ENCODE measurements at places on chromosomes 12 and 14. TPM values are rescaled to one million over a fixed set of nuclear protein-coding genes. Genes with fewer than 3 reads are reported as not detected.
A peak's percentile ranks its signal among the peaks of the same experiment; 100 is the strongest.

MIS18BP1 gene
- 58.9 TPM for total RNA-seq

VRTN gene
- not detected for total RNA-seq

TPH2 gene
- total RNA-seq, result 0.23 TPM

KDM5A gene
- total RNA-seq, result 58.8 TPM

ADCY4 gene
- 0.49 TPM for total RNA-seq

RFLNA gene
- total RNA-seq, result 2.1 TPM

GRCh38 chr14:51972566-51972965 is 16.8 kb upstream of the RTRAF start:
- DNase-seq, result no peak
- H3K27me3 ChIP-seq, result no peaks in the 10 kb centered on the region
- H3K4me1 ChIP-seq, result peaks cover 30% of the 10 kb centered on the region
- peak overlapping the region; percentile 48 for H3K27ac ChIP-seq
- H3K36me3 ChIP-seq, result peaks cover 26% of the 10 kb centered on the region

- H3K4me1 ChIP-seq, result no peaks in the 10 kb centered on the region
- H3K27me3 ChIP-seq, result no peaks in the 10 kb centered on the region
- no peak for DNase-seq
- no peak overlapping the region for H3K27ac ChIP-seq
- no peak overlapping the region for H3K4me3 ChIP-seq
Measured at GRCh38 chr12:132812631-132813305, 15.9 kb downstream of the GOLGA3 start.

GRCh38 chr14:33584697-33585096 is 366.2 kb downstream of the EGLN3 start:
- H3K27me3 ChIP-seq, result no peaks in the 10 kb centered on the region
- H3K4me3 ChIP-seq, result no peak overlapping the region
- DNase-seq, result no peak
- no peaks in the 10 kb centered on the region for H3K36me3 ChIP-seq
- no peak overlapping the region for H3K27ac ChIP-seq

DNA sequence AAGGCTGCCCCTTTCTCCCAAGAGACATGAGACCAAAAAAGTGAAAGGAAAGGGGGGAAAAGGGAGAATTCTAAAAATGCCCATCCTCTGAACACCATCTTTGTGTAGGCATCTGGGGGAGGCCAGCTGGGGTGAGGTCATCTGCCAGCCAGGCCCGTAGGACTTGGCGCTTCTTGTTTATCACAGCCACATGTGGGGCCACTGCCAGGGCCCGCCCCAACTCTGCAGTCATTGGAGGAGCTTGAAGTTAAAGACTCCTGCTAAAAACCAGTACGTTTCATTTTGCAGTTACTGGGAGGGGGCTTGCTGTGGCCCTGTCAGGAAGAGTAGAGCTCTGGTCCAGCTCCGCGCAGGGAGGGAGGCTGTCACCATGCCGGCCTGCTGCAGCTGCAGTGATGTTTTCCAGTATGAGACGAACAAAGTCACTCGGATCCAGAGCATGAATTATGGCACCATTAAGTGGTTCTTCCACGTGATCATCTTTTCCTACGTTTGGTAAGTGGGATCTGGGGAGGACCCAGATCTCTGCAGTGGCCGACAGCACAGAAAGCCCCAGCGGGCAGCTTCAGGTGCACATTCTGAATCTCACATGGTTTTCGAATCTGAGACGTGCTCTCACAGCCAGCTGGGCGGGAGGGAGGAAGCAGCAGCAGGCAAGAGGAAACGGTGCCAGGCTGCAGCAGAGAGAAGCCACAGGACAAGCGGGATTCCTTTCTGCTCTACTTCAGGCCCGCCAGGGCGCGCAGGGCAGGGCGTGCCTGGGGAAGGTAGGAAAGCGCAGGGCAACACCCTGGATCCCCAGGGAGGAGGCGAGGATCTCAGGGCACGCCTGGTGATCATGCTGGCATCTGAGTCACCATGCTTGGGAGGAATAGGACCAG is at the start of gene P2RX7:
P2RX7 (plus strand) TSS at position 276 of the 881 bp plus-strand sequence; CDS start at position 371, 95 bp downstream.
- no peak within 1 kb of the TSS for H3K27ac ChIP-seq
- peaks cover 6% of the 10 kb centered on the region for H3K27me3 ChIP-seq
- no peaks in the 10 kb centered on the region for H3K36me3 ChIP-seq
- H3K4me3 ChIP-seq, result no peak within 1 kb of the TSS
- no peak for DNase-seq

- peak overlapping the region; percentile 40 for H3K27ac ChIP-seq
- peaks cover 4% of the 10 kb centered on the region for H3K36me3 ChIP-seq
- no peaks in the 10 kb centered on the region for H3K27me3 ChIP-seq
- H3K4me1 ChIP-seq, result peaks cover 19% of the 10 kb centered on the region
Measured at GRCh38 chr12:510071-510825, 50.5 kb downstream of the B4GALNT3 start.

DNA sequence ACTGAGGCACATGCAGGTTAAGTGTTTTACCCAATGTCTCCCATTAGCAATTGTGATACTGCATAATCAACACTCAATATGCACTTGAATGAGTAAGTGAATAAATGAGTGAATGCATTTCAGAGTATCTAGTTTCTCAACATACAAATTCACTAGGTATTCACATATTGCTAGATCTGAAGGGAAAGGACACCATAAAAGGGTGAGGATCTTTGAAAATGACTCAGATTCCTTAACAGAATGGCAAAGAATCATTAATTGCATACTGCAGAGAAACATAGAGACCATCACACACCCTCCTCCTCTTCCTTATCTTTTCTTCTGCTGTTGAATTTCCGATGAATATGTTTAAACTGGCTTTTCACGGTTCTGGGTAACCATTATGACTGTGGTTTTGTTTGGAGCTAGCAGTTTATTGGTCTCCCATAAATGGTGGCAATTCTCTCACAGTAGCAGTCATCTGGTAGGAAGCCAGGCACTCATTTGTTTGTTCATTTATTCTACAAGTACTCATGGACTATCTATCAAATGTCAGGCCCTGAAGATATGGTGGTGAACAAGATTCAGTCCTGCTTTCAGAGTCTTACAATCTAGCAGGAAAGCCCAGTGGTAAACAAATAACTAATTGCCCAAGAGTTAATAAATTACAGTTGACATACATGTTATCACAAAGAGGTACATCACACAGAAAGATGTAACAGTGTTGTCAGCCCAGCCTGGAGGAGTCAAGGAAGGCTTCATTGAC is 70.2 kb downstream of the LLPH start:
- no peaks in the 10 kb centered on the region for H3K27me3 ChIP-seq
- no peak for DNase-seq
- no peak overlapping the region for H3K27ac ChIP-seq

DNA sequence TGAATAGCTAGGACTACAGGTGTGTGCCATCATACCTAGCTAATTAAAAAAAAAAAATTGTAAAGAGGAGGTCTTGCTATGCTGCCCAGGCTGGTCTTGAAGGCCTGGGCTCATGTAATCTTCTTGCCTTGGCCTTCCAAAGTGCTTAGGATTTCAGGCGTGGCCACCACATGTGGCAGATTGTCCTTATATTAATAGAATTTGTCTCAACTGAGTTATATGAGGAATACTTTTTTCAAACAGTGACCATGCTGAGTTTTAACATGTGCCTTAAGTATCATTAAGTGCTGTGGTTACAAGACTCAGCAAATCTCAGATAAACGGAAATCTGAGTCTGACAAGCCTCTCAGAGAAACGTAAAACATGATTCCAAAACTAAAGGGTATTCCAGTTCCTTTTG is 83.2 kb upstream of the FERMT2 start:
- DNase-seq, result no peak
- no peaks in the 10 kb centered on the region for H3K27me3 ChIP-seq
- H3K27ac ChIP-seq, result no peak overlapping the region
- H3K4me1 ChIP-seq, result no peaks in the 10 kb centered on the region

GRCh38 chr12:28814246-28814645 is 334.8 kb upstream of the FAR2 start:
- no peak overlapping the region for H3K4me3 ChIP-seq
- H3K27me3 ChIP-seq, result no peaks in the 10 kb centered on the region
- no peaks in the 10 kb centered on the region for H3K4me1 ChIP-seq
- no peak overlapping the region for H3K27ac ChIP-seq

DNA sequence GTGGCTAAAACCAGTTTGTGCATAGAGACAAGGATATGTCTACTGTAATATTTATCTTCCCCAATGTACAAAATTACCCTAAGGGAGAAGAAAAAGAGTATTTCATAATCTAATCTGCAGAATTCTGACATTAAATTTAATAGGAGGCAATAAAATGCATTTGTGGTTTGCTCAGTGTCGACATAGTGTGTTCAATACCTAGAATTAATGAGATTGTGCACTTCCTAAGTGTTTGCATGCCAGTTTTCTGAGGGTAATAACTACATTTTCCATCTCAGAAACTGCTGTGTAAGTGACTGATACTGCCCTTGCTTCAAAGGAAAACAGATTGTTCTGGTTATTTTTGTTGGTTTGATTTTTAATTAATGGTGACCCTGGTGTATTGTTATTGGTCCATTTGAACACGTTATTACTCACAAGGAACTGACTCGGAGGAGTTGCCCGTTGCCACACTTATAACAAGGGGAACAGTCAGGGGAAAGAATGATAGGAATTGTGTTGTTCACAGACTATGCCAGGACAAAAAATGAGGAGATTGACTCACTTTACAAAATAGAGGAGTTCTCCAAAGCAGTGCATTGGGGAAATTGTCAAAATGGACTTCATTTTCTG is 960.3 kb upstream of the TMEM132C start:
- H3K4me3 ChIP-seq, result no peak overlapping the region
- no peaks in the 10 kb centered on the region for H3K36me3 ChIP-seq
- H3K27me3 ChIP-seq, result peaks cover 12% of the 10 kb centered on the region
- no peak for DNase-seq
- peaks cover 9% of the 10 kb centered on the region for H3K4me1 ChIP-seq

DNA sequence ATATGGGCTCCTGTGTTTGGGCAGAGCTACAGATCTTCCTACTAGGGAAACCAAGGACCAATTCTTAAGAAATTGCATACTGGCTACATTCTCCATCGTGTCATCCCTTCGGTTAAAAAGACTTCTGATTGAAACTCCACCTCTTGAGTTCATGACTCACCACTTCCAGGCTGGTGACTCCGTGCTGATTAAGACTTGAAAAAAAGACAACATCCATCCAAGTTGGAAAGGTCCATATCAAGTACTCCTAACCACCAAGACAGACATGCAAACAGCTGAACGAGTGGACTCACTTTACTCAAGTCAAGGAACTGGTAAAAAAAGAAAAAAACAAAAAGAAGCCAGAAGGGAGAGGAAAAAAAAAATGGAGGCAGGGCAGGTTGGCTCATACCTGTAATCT is 63.4 kb downstream of the APOBEC1 start:
- no peaks in the 10 kb centered on the region for H3K36me3 ChIP-seq
- H3K4me1 ChIP-seq, result no peaks in the 10 kb centered on the region
- DNase-seq, result no peak

GRCh38 chr14:29462772-29463171 is 464.9 kb downstream of the PRKD1 start:
- peaks cover 13% of the 10 kb centered on the region for H3K27me3 ChIP-seq
- no peak for DNase-seq
- H3K4me3 ChIP-seq, result no peak overlapping the region
- no peak overlapping the region for H3K27ac ChIP-seq
- H3K36me3 ChIP-seq, result no peaks in the 10 kb centered on the region
- H3K4me1 ChIP-seq, result peaks cover 14% of the 10 kb centered on the region

DNA sequence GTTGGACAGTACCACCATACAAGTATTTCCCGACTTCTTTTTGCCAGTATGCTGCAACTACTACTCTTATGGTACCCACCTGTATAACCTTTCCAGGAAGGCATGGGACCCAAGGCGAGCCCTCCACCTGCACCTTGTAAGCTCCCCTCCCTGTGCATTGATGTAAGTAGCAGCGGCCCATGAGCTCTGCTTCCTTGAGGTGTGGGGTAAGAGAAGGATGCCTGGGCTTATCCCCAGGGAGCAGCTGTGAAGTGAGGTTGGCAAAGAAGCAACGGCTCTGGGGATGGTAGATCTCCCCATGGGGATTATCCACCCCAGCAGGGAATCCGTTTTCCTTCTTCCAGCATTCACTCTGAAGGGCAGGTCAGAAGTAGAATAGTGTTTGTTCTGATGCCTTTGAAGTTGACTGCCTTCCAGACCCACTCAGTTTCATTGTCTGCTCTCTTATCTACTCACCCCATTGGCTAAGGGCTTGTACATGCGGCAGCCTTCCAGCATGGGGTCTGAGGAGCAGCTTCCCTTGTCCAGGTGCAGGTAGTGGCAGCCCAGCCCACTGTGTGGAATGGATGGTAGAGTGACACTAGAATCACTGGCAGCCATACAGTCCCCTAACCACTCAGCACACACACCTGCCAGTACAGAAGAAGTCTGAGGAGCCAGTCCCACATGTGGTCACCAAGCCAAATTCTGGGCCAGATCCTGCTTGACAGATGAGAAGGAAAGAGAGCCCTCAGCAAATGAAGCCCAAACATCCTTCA is 3.4 kb downstream of the CIROP start:
- H3K36me3 ChIP-seq, result peaks cover 2% of the 10 kb centered on the region
- DNase-seq, result no peak
- peaks cover 18% of the 10 kb centered on the region for H3K4me1 ChIP-seq
- peaks cover 13% of the 10 kb centered on the region for H3K27me3 ChIP-seq

DNA sequence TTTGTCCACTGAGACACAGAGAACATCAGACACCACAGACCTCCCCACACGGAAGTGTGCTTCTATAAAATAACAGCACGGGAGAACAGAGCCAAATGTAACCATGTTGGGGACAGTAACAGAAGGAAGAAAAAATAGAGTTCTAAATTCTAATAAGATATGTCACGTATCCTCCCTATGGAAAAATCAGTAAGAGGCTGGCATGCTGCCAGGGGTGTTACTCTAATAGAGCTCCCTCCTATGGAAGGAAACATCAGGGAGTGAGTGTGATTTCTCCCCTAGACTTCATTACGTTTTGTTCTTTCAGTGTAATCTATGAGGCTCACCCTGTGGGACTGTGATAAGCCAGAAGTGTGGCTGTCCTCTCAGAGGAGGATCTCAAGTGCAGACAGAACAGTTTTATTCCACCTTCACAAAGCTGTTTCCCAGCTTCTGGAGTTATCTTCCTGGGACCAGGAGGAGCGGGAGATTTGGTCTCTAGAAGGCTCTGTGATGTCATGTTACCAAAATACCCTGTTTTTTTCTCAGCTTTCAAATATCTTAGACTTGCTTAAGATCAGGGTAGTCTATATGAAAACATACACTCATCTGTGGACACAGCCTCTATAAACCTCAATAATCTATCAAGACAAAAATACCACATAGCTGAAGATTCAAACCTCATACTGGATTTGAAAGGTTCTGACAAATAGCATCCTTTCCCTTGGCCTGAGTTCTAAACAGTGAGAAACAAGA is 69.3 kb downstream of the ZFC3H1 start:
- no peak overlapping the region for H3K4me3 ChIP-seq
- H3K4me1 ChIP-seq, result no peaks in the 10 kb centered on the region
- H3K27ac ChIP-seq, result no peak overlapping the region
- H3K36me3 ChIP-seq, result peaks cover under 1% of the 10 kb centered on the region
- H3K27me3 ChIP-seq, result no peaks in the 10 kb centered on the region
- DNase-seq, result no peak

DNA sequence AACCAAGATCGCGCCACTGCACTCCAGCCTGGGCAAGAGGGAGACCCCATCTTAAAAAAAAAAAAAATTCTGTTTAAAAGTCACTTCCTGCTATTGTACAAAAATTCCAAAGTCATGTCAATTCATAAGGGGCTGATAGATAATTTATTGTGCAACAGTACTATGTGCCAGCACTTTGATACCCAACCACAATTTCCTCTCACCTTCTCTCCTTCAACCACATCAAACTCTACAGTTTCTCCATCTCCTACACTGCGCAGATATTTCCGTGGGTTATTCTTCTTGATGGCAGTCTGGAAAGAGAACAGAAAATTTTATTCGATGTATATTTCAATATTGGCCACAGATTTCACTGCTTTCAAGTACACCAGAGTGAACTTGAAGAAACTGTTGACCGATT is 7.6 kb downstream of the YBX3 start:
- H3K27ac ChIP-seq, result no peak overlapping the region
- H3K27me3 ChIP-seq, result no peaks in the 10 kb centered on the region
- no peak for DNase-seq
- peaks cover 16% of the 10 kb centered on the region for H3K36me3 ChIP-seq
